NCI-H345 (cell line): ENCODE measurements at places on chromosomes 6 and 20.

- DNase-seq: no peak
Observed at GRCh38 chr6:37382994-37383765, 29.4 kb downstream of the RNF8 start.

DNA sequence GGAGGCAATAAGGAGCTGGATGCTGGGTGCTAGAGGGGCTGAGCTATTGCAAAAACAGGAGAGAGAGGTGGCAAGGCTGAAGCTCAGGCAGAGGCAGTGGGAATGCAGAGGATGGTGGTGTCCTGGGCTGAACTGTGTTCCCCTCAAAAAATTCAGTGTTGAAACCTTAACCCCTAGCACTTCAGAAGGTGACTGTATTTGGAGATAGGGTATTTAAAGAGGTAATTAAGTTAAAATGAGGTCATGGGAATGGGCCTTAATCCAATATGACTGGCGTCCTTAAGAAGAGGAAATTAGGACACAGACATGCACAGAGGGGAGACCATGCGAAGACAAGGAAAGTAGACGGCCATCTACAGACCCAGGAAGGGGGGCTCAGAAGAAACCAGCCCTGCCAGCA is 11.5 kb upstream of the MMP9 start:
- no peak for DNase-seq

DNA sequence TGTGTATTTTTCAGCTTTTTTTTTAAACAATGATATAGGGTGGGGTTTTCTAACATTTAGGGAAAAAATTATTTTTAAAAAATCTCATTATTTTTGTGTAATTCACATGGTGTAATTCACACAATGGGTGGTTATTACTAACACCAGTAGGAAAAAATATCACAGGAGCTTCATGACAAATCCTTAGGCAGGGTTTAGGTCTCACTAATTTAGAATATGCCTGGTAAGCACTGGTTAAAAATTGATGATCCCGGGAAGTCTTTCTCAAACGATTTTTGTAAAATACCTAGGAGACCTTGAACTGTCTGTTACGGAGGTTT is 29.5 kb upstream of the ZNF217 start:
- DNase-seq: no peak

DNA sequence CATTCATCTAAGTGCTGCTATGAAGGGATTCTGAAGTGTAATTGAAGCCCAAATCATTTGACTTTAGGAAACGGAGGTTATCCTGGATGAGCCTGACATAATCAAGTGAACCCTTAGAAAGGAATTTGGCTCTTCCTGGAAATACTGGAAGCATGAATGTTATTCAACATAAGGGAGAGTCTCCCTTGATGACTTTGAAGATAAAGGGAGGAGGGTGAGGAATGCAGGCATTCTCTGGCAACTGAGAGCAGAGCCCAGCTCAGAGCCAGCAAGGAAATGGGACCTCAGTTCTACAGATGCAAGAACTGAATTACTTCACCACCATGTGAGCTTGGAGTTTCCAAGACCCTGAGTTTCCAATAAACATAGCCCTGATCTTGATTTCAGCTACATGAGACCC is 168.2 kb downstream of the DLL1 start:
- no peak for DNase-seq

DNA sequence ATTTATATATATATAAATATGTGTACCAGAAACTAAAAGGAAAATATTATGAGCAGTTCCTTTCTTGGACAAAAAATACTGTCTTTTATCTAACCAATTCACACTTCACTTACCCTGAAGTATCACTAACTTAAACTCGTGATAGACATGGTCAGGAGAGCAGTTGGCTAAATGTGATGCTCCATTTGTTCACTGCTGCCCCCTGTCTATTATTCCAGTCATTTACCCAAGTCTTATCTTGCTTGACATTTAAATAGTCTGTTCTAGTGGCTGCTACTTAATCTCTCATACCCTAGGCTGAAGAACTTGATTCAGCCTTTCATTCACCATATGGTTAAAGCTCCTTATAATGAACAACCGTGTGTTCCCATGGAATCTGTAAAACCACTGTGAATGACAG is 789.6 kb upstream of the EYS start:
- peak; percentile 7 for DNase-seq
